ENCODE measurements at places on chromosomes 16 and 17.

DNA sequence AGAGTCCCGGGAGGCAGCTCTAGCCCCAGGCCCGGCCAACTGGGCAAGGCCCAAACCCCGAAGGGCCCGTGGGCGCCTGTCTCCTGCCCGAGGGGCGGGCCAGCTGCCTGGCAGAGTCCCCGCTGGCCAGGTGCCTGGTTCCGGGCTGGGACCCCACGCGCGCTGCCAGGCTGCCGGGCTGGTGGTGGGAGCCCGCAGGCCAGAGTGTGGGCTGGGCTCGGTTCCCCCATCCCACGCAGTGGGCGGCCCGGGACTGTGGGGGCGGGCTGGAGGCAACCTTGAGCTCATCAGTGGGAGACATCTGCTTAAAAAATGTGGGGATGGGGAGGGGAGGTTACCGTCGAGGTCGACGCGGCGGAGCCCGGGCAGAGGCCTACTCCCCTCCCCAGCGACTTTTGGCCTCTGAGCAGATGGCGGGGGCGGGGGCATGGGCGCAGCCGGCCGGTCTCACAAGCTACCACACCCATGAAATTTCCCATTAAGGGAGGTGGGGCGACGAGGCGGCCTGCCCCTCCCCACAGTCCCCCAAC lies 176.4 kb upstream of the GSE1 start:
- no peak for DNase-seq

DNA sequence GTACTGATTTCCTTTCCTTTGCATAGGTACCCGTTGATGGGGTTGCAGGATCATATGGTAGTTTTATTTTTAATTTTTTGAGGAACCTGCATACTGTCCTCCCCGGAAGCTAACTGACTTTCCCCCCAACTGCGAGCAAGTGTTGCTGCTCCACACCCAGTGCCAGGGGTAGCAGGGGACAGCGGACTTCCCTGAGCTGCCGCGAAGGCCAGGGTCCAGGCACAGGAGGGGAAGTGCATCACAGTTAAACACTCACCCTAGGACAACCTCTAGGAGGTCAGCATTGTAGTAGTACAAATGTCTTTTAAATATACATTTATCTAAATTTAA lies 201.7 kb downstream of the NPIPB11 start:
- no peak for DNase-seq

- DNase-seq = no peak
Observed at GRCh38 chr17:9982159-9982558, 77.1 kb upstream of the RCVRN start.

DNA sequence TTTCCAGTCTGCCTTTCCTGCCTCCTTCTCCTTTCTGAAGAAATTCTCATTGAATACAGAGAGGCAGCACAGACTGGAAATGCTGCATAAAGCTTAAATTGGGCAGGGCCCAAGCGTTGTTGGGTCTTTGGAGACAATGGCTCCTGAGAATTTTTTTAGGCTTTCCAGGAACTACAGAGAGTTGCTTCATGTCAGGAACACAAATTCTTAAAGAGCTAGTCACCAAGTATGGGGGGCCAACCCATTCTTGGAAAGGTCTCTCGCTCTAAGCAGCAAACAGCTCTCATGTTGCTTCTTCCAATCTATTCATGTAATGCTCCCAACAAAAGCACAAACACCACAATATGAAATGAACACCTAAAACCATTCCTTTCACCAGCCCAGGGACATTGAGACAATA lies 6.9 kb downstream of the HNF1B start:
- no peak for DNase-seq

DNA sequence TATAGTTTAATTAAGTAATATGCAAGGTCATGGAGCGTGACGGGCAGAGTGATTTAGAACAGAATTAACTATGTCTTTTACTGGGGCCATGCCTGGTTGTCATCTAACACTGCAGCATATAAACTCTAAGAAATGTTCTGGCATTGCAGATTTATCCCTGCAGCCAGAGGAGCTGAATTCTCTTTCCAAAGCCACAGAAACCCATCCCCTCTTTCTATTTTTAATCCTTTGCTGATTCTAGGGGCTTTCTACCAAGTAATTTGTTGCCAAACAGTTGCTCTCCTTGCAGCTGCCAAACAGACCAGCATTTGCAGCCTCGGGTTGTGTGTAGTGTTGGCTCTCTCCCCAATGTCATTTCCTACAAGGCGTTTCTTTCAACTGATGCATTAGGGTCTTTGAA lies 243.2 kb upstream of the MON1B start:
- DNase-seq = no peak

- no peak for DNase-seq
Observed at GRCh38 chr16:2597560-2597902, 59.7 kb downstream of the PDPK1 start.

GRCh38 chr17:39576187-39576586 lies 31.5 kb downstream of the NEUROD2 start:
- no peak for DNase-seq

GRCh38 chr16:55035029-55035428 lies 104.4 kb downstream of the IRX5 start:
- peak; percentile 41 for DNase-seq

DNA sequence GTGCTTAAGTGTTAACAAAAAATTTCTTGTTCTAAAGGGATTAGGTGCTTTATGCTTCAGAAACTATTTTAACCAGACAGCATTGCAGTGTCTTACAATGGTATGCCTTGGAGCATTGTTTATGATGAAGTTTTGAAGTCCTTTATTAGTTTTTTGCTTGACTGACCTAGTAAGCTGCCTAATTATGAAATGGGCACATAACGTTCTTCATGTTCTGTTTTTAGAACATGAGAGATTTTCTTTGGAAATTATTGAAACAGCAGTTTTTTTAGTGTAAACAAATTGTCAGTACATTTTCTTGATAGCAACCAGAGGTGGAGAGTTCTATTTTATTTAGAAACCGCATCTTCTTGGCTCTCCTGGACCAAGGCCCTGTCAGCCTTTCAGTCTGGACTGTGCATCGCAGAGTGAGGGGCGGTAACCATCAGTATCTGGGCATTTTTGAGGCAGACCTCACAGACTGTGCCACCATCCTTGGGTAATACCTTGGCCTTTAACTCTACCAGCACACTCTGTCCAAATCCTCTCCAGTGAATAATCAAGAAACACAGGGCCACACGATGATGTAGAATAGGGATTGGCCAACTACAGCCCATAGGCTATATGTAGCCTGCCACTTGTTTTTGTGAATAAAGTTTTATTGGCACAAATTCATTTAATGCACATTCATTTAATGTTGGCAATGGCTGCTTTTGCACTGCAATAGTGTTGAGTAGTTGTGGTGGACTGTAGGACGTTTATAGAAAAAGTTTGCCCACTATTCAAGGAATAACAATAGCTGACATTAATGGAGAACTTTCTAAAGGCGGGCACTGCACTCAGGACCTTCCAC lies 81.1 kb downstream of the VPS35L start:
- DNase-seq = no peak

DNA sequence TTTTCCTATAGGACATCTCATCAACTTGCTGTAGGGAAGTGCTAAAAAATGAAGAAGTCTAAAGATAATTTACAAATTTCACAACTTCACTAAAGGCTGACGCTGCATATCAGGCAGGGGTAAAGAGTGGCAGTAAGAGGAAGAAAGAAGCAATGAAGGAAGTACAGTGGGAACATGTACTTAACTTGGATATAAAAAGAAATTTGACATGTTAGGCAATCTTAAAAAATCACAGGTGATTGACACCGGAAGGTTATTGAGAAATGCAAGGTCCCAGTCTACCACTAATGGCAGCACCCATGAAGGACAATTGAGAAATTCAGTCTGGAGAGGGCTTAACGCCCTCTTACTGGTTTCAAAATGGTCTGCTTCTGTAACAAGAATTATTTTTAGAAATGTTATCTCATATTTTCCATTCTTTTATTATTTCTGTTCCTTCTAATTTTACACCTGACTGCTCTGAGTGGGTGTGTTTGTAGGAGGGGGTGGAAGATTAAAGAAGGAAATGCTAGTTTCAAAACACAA lies 358.1 kb downstream of the KCNJ2 start:
- no peak for DNase-seq

DNA sequence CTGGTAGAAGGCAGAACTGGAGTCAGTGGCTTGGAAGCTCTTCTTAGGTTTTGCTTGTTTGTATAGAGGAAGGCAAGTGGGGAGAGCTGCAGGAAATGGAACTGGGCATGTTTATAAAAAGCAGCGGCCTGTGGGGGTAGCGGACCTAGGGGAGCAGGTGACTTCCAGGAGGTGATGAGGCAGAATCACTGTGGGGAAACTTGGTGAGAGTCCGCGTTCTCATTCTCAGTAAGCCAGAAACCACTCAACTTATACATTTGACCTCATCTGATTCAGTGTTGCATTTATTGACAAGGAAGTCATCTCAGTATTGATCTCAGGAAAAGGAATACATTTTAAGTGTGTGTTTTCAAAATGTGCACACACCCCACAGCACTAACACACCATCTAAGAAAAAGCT lies 299.8 kb downstream of the CNTNAP4 start:
- DNase-seq = no peak

GRCh38 chr17:47907932-47908562 lies 12.0 kb downstream of the SP2 start:
- no peak for DNase-seq

DNA sequence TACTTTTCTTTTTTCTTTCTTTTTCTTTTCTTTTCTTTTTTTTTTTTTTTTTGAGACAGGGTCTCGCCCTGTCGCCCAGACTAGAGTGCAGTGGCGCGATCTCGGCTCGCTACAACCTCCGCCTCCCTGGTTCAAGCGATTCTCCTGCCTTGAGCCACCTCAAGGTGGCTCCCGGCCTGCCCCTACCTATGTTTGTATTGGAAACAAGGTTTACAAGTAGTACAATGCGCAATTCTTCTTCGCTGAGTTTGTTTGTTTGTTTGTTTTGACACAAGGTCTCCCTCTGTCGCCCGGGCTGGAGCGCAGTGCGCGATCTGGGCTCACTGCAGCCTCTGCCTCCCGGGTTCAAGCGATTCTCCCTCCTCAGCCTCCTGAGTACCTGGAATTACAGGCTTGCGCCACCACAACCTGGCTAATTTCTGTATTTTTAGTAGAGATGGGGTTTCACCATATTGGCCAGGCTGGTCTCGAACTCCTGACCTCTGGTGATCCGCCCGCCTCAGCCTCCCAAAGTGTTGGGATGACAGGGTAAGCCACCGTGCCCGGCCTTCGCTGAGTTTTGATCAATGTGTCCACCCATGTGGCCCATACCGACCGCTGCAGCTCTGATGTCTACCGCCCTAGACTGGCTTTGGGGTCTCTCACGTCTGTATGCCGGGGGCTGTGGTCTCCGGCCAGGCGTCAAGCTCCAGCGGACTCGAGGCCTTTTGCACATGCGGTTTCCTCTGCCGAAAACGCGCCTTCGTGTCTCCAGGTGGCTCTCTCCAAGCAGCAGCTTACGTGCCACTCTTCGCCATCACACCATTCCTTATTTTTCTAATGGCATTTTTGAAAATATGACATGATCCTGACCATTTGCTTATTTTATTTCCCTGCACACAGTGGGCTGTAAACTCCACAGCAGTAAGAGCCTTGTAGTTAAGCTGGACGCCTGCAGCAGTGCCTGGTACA lies 1.1 kb upstream of the YBX2 start:
- DNase-seq = no peak

All from neuronal stem cell (in vitro differentiated cells).